ENCODE measurements at places on chromosomes 7 and 10. TPM values are rescaled to one million over a fixed set of nuclear protein-coding genes. Genes with fewer than 3 reads are reported as not detected.

DNA sequence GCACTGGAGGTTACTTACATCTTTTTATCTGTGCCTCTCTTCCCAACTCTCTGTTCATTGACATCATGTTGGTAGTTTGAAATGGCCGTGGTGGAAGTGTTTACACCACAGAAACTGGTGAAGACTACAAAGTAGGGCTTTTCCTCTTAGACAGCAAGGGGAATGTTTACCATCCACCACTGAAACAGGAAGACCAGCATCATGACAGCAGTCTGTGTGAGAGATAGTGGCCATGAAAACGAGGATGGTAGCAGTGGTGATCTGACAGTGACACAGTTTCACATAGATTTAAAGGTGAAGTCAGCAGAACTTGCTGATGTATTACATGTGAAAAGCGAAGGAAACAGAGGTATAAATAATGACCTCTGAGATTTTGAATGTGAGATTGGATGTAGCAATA lies 115.7 kb downstream of the CCDC71L start:
- no peak for DNase-seq

- DNase-seq = no peak
Measured at GRCh38 chr10:70909326-70909935, 21.1 kb upstream of the PCBD1 start.

- no peak for DNase-seq
Measured at GRCh38 chr7:11787534-11787933, 44.5 kb downstream of the THSD7A start.

DNA sequence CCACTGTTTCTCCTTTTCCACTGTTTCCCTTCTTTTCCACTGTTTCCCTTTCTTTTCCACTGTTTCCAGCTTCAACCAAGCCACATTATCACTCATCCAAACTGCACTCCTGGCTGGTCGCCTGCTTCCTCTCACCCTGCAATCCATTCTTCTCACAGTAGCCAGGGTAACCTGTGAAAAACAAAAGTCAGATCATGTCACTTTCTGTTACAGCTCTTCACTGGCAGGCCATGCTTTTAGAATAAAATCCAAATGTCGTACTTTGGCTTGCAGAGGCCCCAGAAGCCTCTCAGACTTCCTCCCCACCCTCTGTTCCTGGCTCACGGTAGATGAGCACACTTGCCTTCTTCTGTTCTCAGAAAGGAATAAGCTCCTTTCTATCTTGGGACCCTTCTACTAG lies 33.9 kb downstream of the STARD3NL start:
- no peak for DNase-seq

GRCh38 chr10:75049316-75050148 lies 61.9 kb upstream of the SAMD8 start:
- DNase-seq = no peak

GRCh38 chr7:154990964-154991540 lies 11.9 kb downstream of the PAXIP1 start:
- no peak for DNase-seq

DNA sequence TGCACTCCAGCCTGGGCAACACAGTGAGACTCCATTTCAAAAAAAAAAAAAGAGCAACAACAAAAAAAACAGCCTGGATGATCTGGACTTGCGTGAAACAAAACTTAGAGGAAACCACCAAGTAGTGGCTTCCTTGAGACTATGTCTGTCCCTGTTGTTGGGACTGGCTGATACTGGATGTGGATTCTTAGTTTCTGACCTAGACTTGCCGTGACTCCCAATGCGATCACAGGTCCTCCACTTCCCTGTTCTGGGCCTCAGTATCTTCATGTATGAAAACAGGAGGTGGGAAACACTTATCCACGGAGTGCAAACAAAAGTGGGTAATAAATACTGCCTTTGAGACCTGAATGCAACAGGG lies 125.7 kb downstream of the PRPF18 start:
- no peak for DNase-seq

Gene BTBD16
- 0.51 TPM for total RNA-seq

DNA sequence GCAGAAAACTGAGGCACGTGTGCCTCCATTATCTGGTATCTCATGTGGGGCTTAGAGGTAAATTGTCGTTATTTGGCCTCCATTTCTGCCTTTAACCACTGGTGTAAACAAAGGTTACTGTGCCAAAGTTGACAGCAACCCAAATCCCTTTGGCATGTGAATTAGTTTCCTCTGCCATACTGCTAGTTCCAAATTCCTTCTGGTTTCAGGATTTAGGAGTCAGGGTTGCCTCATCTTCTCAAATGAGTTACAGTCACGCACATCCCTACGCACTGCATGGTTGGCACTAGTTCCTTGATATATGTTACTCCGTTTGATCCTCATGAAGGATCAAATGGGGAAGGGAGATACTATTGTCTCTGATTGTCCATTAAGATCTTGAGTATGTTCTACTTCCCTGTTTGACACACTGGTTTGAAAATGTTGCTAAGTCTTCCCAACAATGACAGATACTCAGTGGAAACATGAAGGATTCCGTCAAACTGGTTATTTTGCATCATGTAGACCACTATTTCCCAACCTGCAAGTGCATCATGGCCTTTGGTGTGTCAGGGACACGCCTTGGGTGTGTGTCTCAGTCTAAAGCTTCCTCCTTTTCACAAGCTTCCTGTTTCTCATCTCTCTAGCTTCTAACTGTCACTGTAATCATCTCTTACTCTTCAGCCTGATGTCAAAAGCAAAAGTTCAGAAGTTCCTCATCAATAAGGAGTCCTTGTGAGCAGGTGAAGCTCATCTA lies at the start of gene LIPN:
Gene LIPN (plus strand): TSS at position 655 of the 736 bp plus-strand sequence. CDS start 1,386 bp downstream, outside the sequence.
- DNase-seq = no peak

Gene CEP55
- total RNA-seq = 73.2 TPM

DNA sequence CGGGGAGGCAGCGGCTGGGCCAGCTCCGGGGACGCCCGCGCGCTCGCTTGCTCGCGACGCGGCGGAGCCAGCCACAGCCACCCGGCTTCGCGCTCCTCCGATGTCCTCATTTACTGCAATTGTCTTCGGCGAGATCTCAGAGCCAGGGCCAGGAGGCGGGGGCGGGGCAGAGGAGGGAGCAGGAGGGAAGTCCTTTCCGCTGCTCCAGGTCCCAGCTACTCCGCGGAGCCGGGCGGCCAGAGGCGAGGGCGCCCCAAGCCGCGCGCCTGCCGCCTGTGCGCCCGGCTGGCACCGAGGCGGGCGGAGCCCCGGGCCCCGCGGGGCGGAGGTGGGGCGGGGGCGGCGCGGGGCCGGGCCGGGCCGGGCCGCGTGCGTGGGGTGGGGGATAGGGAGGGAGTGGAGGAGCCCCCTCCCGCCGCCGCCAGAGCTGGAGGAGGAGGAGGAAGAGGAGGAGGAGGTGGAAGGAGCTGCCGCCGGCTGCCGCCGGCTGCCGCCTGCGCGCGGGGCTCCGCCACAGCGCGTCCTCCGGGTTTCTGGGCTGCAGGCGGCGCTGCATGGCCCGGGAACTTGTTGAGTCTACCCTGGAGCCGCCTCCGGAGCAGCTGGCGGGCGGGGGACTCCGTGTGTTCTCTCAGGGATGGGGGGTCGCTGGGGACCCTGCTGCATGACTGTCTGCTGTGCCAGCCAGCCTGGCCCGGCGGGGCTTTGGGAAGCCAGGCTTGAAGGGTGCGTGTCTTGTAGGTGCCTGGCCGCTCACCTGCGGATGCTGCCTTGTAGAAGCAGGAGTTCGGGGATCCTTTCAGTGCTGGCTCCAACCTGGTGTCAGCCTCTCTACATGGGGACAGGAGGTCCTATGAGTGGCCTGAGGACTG lies at the start of gene INSYN2A:
Gene INSYN2A (minus strand): TSS at position 310 of the 872 bp plus-strand sequence. CDS start 20,196 bp downstream, outside the sequence.
- no peak for DNase-seq

DNA sequence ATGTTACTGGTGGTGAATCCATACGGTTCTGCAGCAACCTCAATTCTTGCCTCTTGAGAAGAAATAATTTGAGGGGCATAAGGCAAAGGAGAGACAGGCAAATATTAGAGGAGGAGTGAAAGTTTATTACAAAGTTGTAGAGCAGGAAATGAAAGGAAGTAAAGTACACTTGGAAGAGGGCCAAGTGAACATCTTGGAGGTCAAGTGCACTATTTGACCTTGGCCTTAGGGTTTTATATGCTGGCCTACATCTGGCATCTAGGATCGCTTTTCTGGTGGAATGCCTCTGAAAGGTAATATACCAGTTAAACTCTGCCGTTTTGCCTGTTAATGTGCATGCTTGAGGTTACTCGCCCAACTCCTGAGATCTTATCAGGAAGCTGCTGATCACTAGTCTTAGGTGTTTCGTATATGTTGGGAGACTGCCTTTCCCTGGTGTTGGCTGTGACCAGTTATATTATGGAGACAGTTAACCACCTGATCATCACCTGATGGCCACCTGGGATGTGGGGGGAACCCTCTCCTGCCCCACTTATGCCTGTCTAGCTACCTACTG lies 66.1 kb upstream of the CYP2C18 start:
- no peak for DNase-seq

- no peak for DNase-seq
Measured at GRCh38 chr10:121838149-121838548, 89.7 kb downstream of the ATE1 start.

Gene GIMAP2
- 0.07 TPM for total RNA-seq

DNA sequence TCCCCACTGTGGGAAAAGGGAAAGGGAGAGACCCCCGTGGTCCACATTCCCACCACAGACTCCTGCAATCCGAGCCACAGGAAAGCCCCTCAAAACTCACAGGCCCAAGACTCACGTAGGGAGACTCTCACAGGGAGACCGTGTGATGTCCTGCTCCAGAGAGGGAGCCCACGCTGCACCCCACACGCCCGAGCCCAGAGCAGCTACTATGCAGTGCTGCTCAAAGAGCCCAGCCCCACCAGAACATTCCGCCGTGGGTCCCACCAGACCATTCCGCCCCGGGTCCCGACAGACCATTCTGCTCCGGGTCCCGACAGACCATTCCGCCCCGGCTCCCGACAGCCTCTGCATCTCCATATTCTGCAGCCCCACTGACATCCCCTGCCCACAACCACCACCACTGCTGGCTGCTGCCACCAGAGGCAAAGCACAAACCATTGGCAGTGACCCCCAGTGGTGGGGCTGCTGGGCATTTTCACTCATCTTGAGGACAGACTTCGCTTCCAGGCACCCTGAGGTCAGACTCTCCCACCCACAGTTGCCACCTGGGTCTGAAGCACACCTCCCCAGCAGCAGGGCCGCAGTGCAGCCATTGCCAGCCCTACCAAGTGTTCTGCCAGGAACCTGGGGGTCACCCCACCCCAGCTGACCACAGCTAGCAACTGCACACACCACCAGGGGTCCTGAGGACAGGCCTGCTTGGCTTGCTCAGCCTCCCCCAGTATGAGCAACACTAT lies 625.4 kb upstream of the FOXK1 start:
- no peak for DNase-seq

- no peak for DNase-seq
Measured at GRCh38 chr10:23344241-23344841, at the start of gene C10orf67. Gene C10orf67 (minus strand): TSS chr10:23344797. CDS start chr10:23344774, 23 bp downstream.

DNA sequence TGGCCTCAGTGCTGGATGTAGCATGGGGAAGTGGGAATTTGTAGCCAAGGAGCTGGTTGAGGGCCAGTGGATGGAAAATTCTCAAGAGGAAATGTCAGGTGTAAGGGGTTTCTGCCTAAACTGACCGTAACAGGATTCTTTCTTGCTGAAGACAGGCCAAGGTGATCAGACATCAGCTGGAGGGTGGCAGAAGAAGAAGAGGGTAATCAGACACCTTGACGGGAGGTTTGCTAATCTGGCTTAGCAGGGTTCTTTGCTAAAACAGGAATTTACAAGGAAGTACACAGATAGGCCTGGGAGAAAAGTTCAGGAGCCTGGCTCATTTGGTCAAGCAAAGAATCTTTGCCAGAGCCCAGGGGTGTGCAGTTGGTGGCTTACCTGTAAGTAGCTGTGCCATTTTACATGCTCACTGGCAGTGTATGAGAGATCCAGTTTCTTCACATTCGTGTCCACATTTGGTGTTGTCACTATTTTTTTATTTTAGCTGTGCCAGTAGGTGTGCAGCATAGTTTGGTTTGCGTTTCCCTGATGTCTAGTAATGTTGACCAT lies 73.7 kb downstream of the BMPR1A start:
- no peak for DNase-seq

GRCh38 chr7:70387217-70387616 lies 744.7 kb upstream of the GALNT17 start:
- no peak for DNase-seq

Gene CFAP43
- 0.14 TPM for total RNA-seq

Gene NPC1L1
- 0.23 TPM for total RNA-seq

GRCh38 chr10:67200913-67201564 lies 275.2 kb downstream of the LRRTM3 start:
- no peak for DNase-seq

Gene CYREN
- 54.5 TPM for total RNA-seq

DNA sequence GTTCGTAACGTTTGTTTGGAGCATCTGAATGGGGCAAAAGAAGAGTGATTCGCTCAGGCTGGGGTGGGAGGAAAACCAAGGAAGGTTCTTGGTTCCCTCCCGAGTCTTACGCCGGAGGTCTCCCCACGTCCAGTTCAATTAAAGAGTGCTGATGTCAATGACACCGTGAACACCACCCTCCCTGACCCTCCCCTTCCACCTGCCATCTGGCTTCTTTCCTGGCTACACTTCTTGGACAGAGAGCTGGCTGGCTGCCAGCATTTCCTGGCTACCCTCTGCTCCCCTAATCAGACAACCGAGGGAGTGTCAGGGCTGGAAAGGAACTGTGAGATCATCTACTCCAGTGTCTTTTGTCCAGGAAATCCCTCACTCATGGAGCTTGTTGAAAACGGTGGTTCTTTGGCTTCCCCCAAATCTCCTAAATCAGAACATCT lies 24.1 kb upstream of the FFAR4 start:
- DNase-seq = no peak

DNA sequence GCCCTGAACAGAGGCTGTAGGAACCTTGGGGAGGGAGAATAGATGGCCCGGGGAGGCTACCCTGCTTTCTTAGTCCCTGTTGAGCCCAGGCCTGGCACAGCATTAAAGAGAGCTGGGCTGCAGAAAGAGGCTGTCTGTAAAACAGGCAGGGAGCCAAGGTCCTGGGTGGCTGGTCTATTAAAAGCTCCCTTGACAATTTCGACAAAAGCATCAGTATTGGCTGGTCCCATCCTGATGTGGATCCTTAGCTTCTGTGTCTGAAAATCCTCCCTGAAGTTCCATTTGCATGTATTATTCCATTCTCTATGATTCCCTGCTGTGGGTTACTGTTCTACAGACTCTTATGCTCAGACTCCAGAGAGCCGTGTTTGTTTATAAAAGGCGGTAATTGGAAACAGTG lies 158.5 kb downstream of the GALNT17 start:
- DNase-seq = no peak

Gene ARHGAP19
- total RNA-seq = 8.8 TPM

Gene KLF14
- total RNA-seq = 0.14 TPM

Gene ASZ1
- not detected for total RNA-seq

DNA sequence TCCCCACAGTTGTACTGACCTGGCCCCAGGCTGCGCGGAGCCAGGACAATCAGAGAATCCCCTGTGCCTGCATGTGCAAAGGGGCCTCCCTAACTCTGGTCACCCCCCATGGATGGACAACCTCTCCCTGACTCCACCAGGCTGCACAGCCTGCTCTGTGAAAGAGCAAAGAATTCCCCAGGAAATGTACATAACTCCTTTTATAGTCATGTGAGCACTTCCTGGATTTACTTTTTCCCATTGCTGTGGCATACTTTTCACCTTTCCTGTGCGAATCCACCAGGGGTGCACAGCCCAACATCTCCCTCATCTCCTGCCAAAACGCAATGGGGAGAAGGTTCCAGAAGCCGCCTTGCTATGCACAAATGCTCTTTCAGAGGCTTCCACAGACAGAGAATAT lies 27.9 kb downstream of the FGFR2 start:
- no peak for DNase-seq

Gene RARRES2
- 6.1 TPM for total RNA-seq
